C1 segment of cervical spinal cord (tissue), 14 donors: ENCODE measurements at places on chromosomes 5 and 9.

DNA sequence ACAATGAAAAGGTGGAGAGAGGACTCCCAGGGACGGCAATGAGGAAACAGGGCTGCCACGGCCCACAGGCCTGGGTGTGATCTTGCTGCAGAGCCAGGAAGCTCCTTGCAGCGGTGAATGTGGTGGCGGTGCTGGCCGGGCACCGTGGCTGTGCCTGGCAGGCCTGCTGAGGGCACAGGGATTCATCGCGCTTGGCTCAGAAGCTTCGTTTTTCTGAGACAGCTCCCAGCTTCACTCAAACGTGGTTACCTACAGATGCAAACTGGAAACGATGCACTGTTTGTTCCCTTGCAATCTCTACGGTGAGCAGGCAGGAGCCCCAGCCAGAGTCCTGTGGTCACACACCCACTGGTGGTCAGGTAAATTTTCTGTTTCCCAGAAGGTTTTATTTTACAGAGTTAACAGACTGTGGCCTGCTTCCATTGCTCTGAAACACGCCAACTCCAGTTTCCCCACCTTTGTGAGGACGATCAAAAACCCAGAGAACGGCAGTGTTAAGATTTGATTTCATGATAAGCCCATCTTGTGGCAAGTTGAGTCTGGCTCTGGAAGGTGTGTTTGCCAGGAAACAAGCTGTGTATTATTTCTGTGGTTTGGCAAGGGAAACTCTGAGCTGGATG lies 183.9 kb downstream of the AUH start:
- no peak for DNase-seq

- DNase-seq = no peak
These were observed 65.2 kb downstream of the ERAP1 start for GRCh38 chr5:96742538-96742937.

DNA sequence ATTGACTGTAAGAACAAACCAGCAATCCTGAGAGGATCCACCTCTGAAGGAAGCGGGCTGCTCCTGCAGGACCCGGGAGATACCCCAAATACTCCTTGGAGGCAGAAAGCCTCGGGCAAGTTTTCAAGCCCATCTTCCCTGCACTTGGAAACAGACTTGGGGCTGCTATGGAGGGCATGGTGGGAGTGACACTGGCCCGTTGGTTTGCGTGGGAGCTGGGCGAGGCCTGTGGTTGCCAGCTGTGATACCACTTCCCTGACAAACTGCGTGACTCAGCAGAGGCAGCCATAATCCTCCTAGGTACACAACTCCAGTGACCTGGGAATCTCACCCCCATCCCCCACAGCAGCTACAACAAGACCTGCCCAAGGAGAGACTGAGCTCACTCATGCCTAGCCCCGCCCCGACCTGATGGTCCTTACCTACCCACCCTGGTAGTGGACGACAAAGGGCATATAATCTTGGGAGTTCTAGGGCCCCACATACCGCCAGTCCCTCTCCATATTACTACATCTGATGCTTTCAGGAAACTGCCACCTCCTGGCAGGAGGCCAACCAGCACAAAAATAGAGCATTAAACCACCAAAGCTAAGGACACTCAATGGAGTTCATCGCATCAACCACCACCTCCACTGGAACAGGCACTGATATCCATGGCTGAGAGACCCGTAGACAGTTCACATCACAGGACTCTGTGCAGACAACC lies 38.1 kb upstream of the VLDLR start:
- DNase-seq = no peak

GRCh38 chr9:96050861-96051155 lies 175.3 kb downstream of the ERCC6L2 start:
- no peak for DNase-seq

GRCh38 chr5:137016783-137017324 lies 482.3 kb downstream of the SPOCK1 start:
- no peak for DNase-seq

DNA sequence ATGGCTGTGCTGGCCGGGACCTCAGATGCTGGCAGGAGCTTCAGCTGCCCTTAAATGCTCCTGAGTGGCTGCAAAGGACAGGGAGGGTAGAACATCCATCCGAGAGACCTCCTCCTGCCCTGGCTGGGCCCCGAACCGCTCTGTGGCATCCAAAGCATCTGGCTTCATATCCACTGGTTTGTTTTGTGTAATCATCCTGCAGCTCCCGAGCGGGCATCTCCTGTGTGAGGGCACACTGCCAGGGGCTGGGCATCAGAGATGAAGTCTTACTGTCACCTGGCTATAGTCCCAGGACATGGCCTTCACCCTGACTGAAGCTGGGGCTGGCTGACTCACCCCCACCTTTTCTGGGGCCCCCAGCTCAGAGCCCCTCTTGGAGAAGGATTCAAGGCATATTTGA lies 18.5 kb upstream of the NTNG2 start:
- DNase-seq = no peak

GRCh38 chr5:150302301-150303069 lies at the start of gene ARSI:
TSS of gene ARSI (minus strand) at chr5:150302905. CDS start at chr5:150302373, 532 bp downstream.
- DNase-seq = no peak

- DNase-seq = peak; percentile 49
These were observed 1.6 kb upstream of the TPM2 start for GRCh38 chr9:35691334-35691650.

DNA sequence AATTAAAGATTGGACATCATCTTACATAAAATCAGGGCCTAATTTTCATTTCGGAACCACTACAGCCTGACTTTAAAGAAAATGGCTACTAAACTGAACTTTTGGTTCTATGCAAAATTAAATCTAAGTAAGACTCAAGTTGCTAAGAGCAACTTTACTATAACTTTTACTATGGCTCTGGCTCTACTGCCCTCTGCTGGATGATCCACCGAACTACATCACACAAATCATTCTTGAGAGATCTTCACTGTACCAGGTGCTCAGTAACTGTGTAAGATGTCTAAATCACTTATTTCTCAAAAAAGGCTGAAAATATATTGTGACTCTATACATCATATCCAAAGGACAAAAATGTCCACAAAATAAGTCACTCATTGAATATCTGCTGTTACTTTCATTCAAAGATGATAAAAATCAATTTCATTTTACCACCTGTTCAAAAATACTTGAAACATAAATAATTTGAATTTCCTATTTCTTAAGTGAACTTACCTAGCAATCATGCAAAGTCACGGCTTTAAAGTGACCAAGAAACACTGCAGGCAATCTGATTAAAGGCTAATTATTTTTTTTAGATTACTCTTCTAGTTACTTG lies 13.5 kb downstream of the MOCS2 start:
- no peak for DNase-seq

DNA sequence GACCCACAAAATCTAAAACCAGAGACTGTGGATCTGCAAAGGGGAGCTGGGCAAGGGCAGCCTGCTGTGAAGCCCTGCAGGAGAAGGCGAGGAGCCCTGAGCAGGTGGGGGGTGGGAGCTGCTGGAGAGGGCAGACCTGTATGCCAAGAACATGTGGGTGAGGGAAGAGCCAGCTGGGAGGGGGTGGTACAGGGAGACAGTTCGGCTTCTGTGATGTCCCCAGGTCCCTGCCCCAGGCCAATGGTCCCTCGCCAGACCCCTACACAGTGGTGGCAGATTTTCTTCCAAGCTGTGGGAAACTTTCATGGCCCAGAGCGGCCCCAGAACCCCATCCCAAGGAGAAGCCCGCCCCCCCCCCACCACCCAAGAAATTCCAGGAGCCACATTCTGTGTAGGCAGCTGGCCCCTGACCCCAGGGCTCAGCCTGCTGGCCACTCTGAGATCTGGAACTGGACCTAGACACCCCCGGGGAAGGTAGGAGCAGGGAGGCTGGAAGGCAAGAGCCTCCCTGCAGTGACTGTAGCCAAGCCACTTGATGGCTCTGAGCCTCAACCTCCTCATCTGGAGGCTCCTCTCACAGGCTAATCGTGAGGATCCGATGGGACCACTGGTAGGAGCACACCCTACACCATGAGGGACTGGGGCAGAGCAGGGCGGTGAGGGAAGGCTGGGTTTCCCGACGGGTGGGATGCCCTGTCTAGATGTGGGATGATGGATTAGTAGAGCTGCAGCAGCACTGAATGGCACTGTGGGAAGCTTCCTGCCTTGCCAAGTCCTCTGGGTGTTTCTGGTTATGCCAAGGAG lies 22.6 kb upstream of the CSF1R start:
- no peak for DNase-seq

- DNase-seq = no peak
These were observed 790.8 kb downstream of the BRINP1 start for GRCh38 chr9:118578467-118578866.

DNA sequence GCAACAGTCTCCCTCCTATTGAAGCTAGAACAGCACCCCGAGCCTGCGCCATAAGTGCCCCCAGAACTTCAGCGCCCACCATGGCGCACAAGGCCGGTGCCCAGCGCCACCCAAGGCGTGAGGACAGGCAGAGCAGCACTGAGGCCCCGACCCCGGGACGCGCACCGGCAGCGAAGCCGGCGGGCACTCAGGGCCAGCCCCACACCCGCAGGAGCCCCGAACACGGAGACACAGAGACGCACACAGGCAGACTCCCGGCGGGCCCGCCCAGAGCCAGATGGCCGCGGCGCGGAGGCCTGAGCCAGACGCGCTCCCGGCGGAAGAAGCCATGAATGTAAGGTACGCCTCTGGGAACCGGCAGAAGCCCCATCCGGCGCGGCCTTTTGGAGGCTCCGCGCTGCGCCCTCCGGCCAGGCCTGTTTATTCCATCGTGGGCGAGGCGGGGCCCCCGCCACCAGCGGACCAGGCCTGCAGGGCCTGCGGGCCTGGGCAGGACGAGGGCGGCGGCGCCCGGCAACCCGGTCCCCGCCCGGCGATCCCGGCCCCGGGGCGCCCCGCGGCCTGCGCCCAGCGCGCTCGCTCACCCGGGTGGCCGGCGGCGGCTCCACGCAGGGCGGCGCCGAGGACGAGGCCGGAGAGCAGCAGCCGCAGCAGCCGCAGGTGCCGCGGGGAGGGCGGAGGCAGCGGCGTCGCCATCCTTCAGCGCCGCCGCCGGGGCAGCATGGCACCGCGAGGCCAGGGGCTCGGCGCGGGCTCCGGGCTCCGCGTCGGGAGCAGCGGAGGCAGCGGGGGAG lies 486 bp downstream of the NPDC1 start:
- DNase-seq = no peak

GRCh38 chr5:141811287-141812155 lies 66.7 kb downstream of the PCDH1 start:
- no peak for DNase-seq

DNA sequence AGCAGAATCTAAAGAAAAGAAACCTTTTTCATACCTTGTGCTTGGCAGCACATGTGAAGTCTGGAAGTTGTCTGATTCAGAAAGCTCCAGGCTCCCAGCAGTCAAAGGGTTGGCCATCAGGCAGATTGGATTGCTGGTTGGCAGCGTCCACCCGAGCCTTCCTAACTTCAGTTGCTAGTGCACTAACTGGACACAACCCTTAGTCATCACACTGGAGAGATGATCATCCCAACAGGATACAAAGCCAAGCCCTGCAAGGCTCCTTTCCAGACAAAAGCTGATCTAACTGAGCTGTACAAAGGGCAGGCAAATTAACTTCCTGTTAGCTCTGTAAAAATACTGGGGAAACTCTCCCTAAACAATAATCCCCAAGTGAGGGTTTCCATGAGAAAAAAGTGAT lies 185.6 kb downstream of the SNX18 start:
- DNase-seq = no peak

DNA sequence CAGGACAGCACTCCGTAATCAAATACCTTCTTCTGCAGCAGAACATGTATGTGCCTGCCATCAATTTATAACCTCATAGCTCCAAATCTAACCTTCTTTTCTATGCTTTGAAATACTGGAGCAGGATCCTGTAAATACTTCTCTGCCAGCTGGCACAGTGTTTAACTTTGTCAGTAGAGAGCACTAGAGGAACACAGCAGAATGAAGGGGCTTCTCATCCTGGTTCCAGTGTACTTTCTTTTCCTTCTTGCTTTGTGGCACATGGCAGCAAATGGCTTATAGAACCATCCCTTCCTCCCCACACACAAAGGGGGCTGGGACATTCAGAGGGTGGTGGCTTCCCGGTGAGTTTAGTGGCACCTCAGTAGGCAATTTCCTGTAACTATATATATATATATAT lies 3.8 kb upstream of the FBXW11 start:
- DNase-seq = no peak

- DNase-seq = no peak
These were observed 71.2 kb upstream of the COX7C start for GRCh38 chr5:86546582-86546981.

- no peak for DNase-seq
These were observed 131.3 kb upstream of the DAP start for GRCh38 chr5:10892147-10892910.
